ENCODE measurements at places on chromosomes 12 and 14. TPM values are rescaled to one million over a fixed set of nuclear protein-coding genes. Genes with fewer than 3 reads are reported as not detected.
A peak's percentile ranks its signal among the peaks of the same experiment; 100 is the strongest.

DNA sequence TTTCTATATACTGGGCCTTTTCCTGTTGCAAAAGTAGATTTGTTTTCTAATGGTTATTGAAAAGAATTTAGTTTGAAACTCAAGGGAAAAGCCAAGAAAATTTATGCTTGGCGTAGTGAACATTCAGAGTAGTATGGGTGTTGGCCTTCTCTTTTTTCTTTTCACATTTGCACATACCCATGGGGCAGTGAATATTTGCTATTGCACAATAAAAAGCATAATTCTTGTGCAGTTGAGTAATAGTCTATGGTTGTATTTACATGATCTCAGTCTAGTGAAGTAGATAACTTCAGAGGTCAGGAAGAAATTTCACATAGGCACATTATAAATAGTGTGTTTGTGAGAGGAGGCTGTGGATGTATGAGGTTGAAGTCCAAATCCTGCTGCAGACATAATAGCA, 158.1 kb downstream of the FLRT2 start:
- DNase-seq: no peak

DNA sequence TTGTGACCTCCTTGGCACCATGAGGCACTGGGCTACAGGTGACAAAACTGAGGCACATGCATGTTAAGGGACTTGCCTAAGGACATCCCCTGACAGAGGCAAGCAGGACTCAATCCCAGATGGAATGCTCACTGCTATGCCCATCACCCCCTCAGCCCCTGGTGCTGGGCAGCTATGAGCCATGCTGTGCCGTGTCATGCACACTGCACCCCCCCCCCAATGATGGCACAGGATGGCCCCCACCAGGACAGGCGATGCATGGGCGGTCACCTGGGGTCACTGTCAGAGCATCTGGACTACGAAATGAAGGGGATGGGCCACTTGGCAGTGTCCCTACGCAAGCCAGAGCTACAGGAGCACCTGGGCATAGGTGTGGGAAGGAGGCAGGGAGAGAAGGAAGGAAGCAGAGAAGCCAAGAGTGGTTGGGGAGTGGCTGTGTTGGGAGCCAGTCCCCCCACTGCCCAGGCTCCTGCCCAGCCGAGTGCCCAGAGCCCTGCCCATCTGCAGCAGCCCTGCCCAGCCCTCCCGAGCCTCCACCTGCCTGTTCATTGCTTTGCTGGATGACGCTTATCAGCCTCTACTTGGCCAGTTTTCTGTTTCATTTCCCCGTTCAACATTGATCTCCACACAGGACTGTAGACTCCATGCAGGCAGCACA, 84.9 kb upstream of the DIO3 start:
- DNase-seq: no peak

DNA sequence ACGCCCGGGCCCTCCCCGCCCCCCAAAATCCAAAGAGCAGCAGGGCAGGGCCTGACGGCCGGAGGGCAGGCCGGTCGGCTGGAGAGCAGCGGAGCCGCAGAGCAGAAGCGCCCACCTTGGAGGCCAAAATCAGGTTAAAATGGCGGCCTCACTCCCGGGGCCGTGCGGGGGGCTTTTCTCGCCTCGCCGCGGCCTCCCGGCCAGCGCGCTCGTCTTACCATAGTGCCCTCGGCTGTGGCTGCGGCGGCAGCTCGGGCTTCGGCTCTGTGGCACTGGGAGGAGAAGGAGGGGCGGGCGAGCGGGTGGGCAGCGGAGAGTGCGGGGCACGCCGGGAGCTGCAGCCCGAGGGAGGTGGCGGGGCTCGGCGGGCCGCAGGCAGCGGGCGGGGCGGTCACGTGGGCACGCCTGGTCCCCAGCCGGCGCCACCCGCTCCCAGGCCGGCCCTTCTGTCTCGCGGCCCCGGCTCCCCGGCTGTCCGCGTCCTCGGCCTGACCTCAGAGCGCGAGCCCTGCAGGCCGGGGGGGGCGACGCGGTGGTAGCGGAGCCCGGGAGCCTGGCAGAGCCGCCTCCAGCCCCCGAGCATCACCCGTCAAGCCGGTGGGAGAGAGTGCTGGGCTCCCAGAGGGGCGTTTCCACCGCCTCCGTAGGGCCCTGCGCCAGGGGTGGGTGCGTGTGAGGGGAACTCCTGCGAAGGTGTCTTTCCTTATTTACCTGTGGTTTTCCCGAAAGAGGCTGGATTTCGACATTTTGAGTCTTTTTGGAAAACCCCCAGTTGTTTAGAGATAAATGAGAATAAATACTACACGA, at the start of gene CFL2:
CFL2 (minus strand) TSS at position 274 of the 807 bp plus-strand sequence; CDS start at position 221, 53 bp downstream.
- peak; percentile 49 for DNase-seq

- no peak for DNase-seq
Measured at GRCh38 chr14:95464103-95464502, 52.3 kb downstream of the SYNE3 start.

DNA sequence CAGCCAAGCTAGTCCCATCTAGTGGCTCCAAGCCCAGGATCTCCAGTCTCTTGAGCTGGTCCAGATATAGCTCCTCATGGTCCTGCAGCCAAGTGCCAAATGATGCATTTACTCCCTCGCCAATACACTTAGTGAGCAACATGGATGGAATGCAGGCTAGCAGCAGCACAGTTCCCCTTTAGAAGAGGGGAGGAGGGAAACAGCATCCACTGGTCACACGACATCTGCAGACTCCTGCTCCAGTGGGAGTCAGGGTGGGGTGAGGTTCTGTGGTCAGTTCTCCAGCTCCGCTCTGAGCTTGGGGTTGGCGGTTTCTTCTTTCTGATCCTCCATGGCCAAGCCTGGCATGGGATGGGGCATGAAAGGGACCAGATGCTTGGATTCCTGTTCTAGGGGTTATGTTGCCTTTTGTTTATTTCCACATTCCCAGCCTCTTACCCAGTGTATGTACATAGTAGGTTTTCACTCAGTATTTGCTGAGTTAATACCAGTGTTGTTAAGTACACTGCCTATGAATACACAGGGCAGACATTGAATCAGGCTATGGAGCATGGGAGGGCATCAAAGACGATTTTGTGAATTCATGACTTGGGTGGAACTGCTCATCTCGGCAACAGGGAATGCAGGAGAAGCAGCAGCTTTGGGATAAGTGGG, 57.3 kb downstream of the GALNT16 start:
- no peak for DNase-seq

DNA sequence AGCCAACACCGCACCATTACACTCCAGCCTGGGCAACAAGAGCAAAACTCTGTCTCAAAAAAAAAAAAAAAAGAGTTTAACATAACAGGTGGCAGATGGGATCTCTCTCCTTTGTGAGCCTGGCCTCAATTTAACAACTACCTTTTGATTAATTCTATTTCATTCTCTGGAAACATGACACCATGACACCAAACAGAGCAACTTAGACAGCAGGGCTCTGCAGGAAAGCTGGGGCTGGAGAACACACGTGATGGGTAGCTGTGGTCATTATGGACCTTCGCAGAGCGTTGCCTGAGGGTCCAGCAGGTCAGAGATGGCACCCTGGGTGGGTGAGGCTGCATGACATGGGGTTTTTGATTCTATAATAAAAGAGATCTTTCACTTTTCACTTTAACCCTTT, 1.7 kb upstream of the DGLUCY start:
- no peak for DNase-seq

- DNase-seq: no peak
Measured at GRCh38 chr12:114400361-114400811, 5.6 kb downstream of the TBX5 start.

DNA sequence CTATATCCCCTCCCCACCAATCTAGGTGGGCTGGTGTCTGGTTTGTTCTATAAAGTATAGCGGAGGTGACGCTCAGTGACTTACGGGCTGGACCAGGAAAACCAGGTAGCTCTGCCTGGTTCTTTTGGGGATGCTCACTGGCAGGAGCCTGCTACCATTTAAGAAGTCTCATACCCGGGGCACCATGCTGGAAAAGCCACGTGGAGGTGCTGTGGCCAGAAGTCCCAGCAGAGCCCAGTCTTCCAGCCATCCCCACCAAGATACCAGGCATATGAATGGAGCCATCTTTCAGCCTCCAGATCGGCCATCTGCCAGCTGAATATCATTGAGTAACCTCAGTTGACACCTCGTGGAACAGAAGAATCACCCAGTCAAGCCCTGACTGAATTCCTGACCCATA, 87.2 kb downstream of the AACS start:
- DNase-seq: no peak

RNASE4 gene
- 0.18 TPM for total RNA-seq
